Thoracic aorta (tissue), 2 donors: ENCODE measurements at places on chromosomes 16 and 17. TPM values are rescaled to one million over a fixed set of nuclear protein-coding genes. Genes with fewer than 3 reads are reported as not detected.
A peak's percentile ranks its signal among the peaks of the same experiment; 100 is the strongest.

DNA sequence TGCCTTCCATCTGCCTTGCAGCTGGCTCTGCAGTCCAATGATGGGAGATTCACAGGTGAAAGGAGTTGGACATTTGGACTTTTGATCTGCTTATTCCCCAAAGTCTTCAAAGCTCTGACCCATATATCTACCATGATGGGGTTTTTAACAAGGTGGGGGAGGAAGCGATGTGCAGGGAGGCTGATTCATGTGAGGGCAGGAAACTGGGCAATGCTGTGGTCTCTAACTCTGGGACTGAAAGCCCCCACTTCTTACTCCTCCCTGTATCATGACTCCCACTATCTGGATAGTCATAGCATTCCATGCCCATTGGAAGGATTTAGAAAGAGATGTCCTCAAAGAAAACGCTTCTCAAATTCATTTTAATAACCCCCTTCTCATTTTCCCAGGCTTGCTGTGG is 16.3 kb downstream of the HOXB1 start:
- DNase-seq: no peak
- H3K27ac ChIP-seq: no peak overlapping the region
- no peaks in the 10 kb centered on the region for H3K4me1 ChIP-seq

DNA sequence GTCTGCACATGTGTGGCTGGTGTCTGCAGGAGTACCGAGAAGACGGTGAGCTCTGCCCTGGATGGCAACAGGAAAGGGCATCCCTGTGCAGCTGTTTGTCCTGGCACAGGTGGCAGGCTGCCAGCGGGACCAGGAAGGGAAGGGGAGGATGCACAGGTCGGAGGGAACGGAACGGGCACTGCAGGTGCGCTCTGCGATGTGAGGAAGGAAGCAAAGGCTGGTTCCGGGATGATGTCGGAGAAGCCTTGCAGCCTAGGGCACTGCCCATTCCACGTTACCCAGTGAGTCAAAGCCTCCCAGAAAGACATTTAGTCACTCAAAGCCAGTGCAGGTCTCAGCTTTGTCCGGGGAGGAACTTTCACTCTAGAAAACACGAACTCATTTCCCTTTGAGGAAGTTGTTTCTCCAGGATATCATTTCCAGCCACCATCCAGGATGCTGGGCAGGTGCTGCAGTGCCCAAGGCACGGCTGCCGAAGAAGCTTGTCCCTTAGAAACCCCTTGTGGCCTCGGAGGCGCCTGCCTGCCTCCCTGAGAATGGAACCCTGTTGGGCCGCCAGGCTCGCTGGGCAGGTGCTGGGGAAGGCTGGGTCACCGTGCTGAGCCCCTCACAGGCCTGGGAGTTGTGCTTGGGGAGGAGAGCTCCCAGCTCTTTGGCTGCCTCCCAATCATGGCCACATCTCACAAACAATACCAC is 4.5 kb upstream of the TMEM235 start:
- H3K27me3 ChIP-seq: peaks cover 3% of the 10 kb centered on the region
- no peak overlapping the region for H3K4me3 ChIP-seq
- H3K27ac ChIP-seq: no peak overlapping the region
- H3K4me1 ChIP-seq: no peaks in the 10 kb centered on the region
- DNase-seq: no peak
- H3K36me3 ChIP-seq: no peaks in the 10 kb centered on the region

- H3K27me3 ChIP-seq: no peaks in the 10 kb centered on the region
- DNase-seq: no peak
- H3K36me3 ChIP-seq: no peaks in the 10 kb centered on the region
These were observed 22.9 kb downstream of the SOCS1 start for GRCh38 chr16:11232852-11233726.

- H3K27ac ChIP-seq: no peak overlapping the region
- no peak overlapping the region for H3K4me3 ChIP-seq
- no peaks in the 10 kb centered on the region for H3K4me1 ChIP-seq
- H3K27me3 ChIP-seq: no peaks in the 10 kb centered on the region
- no peak for DNase-seq
These were observed 171.4 kb downstream of the ANKFN1 start for GRCh38 chr17:56324676-56325075.

- no peak for DNase-seq
- no peak overlapping the region for H3K4me3 ChIP-seq
- no peaks in the 10 kb centered on the region for H3K27me3 ChIP-seq
- H3K4me1 ChIP-seq: no peaks in the 10 kb centered on the region
- no peak overlapping the region for H3K27ac ChIP-seq
These were observed 28.0 kb upstream of the MAF start for GRCh38 chr16:79628501-79628975.

DNA sequence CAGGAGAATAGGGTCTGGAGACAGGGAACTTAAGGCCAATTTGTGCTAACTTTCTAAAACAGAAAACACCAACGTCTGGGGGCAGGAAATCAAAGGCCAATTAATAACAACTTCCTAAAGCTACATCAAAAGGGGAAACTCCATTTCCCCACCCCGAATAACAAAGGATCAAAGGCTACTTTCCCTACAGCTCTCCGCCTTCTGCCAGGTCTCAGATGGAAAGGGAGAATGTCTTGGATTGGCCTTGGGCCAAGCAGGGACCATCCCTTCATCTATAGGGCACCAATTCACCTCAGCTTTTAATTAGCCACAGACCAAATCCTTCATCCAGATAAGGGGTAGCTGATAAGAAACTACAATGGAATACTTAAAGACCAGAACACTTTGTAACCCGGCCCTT is 116.9 kb upstream of the ZKSCAN2 start:
- no peak overlapping the region for H3K27ac ChIP-seq
- no peaks in the 10 kb centered on the region for H3K27me3 ChIP-seq
- no peak overlapping the region for H3K4me3 ChIP-seq

GRCh38 chr17:79000396-79001189 is 9.0 kb downstream of the CANT1 start:
- H3K36me3 ChIP-seq: peaks cover 9% of the 10 kb centered on the region
- no peak for DNase-seq
- H3K4me3 ChIP-seq: no peak overlapping the region
- H3K27me3 ChIP-seq: no peaks in the 10 kb centered on the region

DNA sequence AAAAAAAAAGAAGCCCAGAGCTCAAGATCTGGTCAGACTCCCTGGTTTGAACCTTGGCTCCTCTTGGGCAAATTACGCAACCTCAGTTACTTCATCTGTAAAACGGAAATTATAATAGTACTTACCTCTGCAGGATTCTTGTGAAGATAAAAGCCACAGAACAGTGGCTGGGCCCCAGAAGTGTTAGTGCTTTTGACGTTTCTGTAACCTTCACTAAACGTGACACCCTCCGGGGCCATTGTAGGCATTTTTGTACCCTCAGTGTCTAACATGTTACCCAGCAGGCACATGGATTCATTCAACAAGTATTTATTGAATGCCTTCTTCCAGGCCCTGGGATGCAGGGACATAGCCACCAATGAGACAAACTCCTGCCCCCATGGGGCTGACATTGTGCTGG is 58.0 kb downstream of the PITPNC1 start:
- DNase-seq: no peak
- H3K36me3 ChIP-seq: no peaks in the 10 kb centered on the region
- no peak overlapping the region for H3K4me3 ChIP-seq
- no peak overlapping the region for H3K27ac ChIP-seq
- no peaks in the 10 kb centered on the region for H3K4me1 ChIP-seq

DNA sequence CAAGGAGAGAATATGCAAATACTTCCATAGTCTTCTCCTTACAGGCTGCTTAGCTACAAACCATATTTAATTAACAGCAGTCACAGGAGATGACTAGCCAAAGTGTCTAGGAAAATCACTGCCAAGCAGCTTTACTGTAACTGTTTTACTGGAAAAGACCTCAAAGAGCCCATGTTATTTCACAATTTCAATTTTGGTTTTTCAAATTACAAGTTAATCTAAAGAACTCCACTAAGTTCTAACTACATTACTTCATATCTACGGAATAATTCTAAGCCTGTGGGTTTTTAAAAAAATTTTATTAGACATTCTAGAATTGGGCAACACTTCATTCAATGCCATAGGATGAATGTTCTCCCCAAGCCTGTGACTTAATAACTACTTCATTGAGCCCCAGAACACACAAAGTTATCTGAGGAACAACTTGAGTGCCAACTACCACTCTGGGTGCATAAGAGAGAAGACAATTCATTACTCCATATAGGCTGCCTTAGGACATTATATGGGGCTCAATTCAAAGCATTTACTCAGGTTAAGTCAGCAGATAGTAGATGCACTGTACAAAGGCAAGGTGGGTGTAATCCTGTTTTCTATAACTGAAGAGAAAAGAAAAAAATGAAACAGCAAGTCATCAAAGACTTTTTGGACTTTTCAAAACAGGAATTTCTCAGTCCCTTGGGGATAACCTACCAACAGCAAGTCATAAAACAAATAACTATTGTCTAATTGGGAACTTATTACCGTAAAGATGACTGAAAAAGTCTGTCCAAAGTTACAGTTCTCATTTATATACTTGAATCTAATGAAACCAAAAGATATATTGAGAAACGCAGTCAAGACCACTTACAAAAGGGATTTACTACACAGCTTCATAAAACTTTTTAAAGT is 33.0 kb downstream of the STAT3 start:
- peak overlapping the region; percentile 1 for H3K27ac ChIP-seq
- no peak overlapping the region for H3K4me3 ChIP-seq
- no peak for DNase-seq
- H3K27me3 ChIP-seq: no peaks in the 10 kb centered on the region
- peaks cover 50% of the 10 kb centered on the region for H3K4me1 ChIP-seq

DNA sequence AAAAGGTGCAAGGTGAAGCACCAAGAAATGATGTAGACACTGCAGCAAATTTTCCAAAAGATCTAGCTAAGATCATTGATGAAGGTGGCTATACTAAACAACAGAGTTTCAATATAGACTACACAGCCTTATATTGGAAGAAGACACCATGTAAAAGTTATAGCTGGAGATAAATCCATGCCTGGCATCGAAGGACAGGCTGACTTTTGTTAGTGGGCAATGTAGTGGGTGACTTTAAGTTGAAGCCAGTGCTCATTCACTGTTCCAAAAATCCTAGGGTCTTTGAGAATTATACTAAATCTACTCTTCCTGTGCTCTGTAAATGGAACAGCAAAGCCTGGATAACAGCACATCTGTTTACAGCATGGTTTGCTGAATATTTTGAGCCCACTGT is 26.4 kb downstream of the HLF start:
- H3K36me3 ChIP-seq: no peaks in the 10 kb centered on the region
- no peak for DNase-seq
- H3K4me3 ChIP-seq: no peak overlapping the region
- peaks cover 6% of the 10 kb centered on the region for H3K4me1 ChIP-seq

DNA sequence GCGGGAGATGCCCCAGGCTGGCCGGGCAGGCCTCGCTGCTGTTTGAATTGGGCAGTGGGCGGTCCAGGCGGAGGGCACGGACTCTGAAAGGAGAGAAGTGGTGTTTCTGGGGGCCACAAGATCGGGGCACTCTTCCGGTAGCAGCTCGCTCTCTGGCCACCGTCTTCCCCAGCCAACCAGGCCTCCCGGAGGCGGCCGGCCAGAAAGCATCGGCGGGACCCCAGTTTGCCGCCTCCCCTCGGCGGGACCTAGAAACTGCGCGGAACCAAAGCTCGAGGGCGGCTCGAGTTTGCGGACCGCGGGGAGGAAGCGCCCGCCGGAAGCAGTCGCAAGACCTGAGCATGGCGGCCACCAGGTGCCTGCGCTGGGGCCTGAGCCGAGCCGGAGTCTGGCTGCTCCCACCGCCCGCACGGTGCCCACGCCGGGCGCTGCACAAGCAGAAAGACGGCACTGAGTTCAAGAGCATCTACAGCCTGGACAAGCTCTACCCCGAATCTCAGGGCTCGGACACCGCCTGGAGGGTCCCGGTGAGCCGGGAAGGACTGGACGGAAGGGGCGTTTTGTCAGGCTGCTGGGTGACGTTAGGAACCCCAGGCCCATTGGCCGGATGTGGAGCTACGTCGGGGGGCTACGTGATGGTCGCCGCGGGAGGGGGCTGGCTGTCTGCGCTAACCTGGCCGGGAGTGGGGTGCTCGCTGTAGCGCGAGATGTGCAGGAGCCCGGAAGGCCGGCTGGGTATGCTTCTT is at the start of gene MRPL58:
Gene MRPL58, plus strand, starts transcription at position 325 of the 746 bp plus-strand sequence. Its CDS starts 17 bp downstream, at position 342.
- no peaks in the 10 kb centered on the region for H3K27me3 ChIP-seq
- peak; percentile 26 for DNase-seq
- H3K36me3 ChIP-seq: no peaks in the 10 kb centered on the region
- H3K4me1 ChIP-seq: peaks cover 21% of the 10 kb centered on the region
- peak within 1 kb of the TSS; percentile 92 for H3K4me3 ChIP-seq

DNA sequence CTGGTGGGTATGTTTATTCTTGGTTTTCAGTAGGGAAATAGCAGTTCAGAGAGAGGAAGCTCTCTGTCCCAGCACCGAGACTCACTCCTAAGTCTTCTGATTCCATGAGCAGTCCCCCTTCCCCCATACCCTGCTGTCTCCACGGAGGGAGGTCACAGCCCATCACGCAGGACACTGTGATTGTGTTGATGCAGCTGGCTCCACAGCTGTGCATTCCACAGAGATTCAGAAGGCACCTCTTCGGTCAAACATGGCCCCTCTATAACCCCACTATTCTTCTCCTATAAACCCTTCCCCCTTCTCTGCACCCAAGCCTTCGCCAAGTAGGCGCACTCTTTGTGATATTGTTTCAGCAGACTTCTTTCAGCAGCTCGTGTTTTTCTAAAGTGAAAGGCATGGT is 104.3 kb upstream of the HLF start:
- no peaks in the 10 kb centered on the region for H3K4me1 ChIP-seq
- no peak overlapping the region for H3K27ac ChIP-seq
- H3K27me3 ChIP-seq: no peaks in the 10 kb centered on the region
- no peak overlapping the region for H3K4me3 ChIP-seq
- peaks cover 4% of the 10 kb centered on the region for H3K36me3 ChIP-seq

DNA sequence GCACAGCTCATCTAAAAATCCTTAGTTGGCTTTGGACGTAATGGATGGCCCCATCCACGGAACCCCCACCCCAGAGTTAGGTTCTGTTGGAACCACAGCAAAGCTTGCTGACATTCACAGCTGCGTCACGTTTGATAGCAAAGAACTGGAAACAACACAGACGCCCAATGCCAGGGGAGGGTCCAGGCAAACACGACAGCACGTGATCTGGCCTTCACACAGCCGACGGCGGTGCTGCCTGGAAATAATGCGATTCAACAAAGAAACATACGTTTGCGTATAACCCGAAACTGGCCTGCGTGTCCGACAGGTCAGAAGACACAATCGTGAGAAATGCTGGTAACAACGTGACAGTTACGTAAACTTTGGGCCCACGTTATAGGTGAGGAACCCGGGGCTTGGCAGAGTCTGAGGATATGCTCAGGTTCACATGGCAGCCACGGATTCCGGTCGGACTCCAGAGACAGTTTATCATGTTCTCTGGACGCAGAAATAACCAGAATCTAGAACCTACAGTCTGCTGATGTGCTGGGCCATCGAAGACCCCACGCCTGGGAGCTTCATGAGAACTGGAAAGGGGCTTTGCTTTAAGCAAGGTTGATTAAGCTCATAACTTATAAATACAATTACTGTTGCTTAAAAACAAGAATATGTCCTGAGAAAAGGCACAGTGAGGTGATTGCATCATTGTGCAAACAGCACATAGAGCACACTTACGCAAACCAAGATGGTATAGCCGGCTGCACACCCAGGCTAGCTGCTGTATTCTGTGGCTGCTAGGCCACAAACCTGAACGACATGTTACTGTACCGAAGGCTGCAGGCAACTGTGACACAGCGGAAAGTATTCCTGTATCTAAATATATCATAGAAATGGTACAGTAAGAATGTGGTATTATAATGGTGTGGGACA is 70.4 kb downstream of the RPH3AL start:
- no peak for DNase-seq
- no peak overlapping the region for H3K27ac ChIP-seq

Gene SLC22A31
- not detected for total RNA-seq

Gene DHX58
- 13.7 TPM for total RNA-seq

Gene HBA2
- 433 TPM for total RNA-seq

Gene SHCBP1
- 0.54 TPM for total RNA-seq

Gene KRT31
- not detected for total RNA-seq

Gene CA5A
- not detected for total RNA-seq

Gene MARCHF10
- not detected for total RNA-seq

Gene FBXW10
- total RNA-seq: not detected
